ENCODE measurements at places on chromosomes 7 and 10.

GRCh38 chr10:14623931-14624330 is 150.8 kb downstream of the FAM107B start:
- no peak for DNase-seq

DNA sequence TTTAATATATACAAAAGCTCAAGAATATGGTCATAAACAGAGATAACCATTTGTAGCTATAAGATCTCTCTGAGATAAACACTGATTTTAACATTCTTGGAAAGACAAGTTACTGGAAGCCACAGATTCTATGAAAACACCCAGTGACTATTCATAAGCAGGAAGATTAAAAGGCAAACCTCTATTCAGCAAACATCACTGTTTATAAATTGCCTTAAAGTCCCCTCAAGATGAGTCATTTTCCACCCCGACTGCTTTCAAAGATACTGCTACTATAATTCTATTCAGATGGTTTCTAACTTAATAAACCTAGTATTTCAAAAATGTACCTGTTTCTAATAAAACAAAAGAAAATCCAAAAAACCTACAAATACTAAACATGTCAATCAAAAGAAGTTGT is 21.0 kb downstream of the TM9SF3 start:
- no peak for DNase-seq

- no peak for DNase-seq
These were observed 44.5 kb downstream of the LANCL2 start for GRCh38 chr7:55409482-55410225.

GRCh38 chr10:48938990-48939536 is 577 bp downstream of the LRRC18 start:
- no peak for DNase-seq

- no peak for DNase-seq
These were observed 152.2 kb downstream of the SDHAF3 start for GRCh38 chr7:97269741-97270140.

DNA sequence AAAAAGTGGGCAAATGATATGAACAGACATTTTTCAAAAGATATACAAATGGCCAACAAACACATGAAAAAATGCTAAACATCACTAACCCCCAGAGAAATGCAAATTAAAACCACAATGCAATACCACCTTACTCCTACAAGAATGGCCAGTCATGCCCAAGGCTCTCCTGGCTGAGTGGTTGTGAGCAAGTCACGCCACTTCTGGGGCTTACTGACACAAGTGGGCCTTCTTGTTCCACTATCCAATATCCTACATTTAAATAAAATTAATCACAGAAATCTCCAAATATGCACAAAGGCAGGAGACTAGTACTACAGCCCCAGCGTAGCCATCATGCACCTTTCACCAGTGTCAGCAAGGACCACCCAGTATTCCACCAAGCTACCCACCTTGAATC is 181.9 kb downstream of the TNS3 start:
- DNase-seq, result no peak

DNA sequence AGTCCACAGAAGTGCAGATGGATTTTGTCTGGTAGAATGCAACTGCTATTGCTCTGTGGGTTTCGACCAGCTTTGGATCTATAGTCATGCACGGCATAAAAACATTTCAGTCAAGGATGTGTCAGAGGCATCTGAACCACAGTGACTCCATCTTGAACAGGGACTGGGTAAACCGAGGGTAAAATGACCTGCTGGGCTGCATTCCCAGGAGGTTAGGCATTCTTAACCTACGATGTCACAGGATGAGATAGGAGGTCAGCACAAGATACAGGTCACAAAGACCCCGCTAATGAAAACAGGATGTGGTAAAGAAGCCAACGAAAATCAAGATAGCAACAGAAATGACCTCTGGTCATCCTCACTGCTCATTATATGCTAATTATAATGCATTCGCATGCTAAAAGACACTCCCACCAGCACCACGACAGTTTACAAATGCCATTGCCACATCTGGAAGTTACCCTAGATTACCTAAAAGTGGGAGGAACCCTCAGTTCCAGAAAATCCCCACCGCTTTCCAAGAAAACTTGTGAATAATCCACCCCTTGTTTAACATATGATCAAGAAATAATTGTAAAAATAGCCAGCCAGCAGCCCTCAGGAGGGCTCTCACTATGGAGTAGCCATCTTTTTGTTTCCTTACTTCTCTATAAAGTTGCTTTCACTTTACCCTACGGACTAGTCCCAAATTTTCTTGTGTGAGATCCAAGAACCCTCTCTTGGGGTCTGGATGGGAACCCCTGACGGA is 50.7 kb upstream of the CPXM2 start:
- DNase-seq, result no peak

GRCh38 chr10:93088466-93088865 is 14.8 kb downstream of the CYP26A1 start:
- no peak for DNase-seq

DNA sequence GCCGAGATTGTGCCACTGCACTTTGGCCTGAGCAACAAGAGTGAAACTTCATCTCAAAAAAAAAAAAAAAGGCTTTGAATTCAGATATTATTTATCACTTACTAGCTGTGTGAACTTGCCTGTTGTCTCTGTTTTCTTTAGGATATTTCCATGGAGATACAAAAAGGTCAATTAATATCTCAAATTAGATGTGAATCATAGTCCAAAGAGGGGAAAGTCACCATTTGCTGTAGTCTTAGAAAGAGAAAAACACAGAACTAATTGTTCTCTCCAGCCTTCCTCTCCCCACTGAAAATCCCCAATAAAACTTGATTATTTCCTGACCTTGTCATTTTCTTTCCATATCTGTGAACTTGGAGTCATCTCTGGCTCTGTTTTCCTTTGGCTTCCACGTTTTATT is 21.2 kb downstream of the HEPACAM2 start:
- no peak for DNase-seq

- DNase-seq, result no peak
These were observed 106.6 kb downstream of the PRKCQ start for GRCh38 chr10:6473430-6473829.

- DNase-seq, result no peak
These were observed 337.3 kb upstream of the MAGI2 start for GRCh38 chr7:79790656-79791262.

DNA sequence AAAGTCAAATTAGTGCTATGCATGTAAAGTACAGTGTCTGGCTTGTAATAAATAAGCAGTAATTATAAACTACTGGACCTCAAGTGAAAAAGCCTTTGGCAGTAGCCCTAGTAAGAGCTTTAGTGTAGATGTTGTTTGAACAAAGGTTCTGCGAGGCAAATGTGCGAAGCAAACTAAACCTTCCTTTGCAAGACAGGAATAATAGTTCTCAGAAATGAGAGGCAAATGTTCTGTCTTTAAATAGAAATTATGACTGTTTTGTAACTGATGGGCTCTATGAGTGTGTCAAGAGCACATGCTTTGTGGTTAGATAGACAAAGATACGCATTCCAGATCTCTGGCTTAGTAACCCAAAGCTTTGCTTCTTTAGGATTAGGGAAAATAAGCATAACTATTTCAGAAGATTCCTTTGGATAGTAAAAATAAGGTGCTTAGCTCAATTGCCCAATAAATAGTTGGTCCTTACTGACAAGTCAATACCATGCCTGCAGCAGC is 169.2 kb upstream of the CDC14C start:
- no peak for DNase-seq

Data from stimulated activated CD4-positive, alpha-beta T cell treated with anti-CD3 and anti-CD28 coated beads, TNF-alpha, amount 100 ng/mL, for 24 hours (primary cell).